Dorsolateral prefrontal cortex (tissue), 122 donors: ENCODE measurements at places on chromosomes 7 and 10.

- DNase-seq = no peak
Observed at GRCh38 chr7:112669306-112669705, 120.9 kb downstream of the TMEM168 start.

- DNase-seq = no peak
Observed at GRCh38 chr10:91190876-91191583, 29.4 kb upstream of the PCGF5 start.

DNA sequence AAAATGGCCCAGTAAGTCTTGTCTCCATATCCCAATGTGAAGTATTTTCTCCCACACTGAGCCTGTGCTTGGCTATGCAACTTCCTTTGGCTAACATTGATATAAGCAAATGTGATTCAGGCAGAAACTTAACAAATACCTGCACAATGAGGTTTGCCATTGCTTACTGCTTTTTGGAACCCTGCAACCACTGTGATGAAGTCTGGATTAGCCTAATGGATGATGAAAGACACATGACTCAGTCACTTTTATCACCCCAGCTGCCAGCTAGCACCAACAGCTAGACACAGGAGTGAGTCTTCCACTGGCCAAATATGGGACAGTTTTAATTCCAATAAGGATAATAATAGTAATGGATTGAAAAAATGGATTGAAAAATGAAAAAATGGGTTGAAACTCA, 854.5 kb downstream of the GRM8 start:
- DNase-seq = no peak

GRCh38 chr7:93894966-93895640, 4.5 kb upstream of the TFPI2 start:
- no peak for DNase-seq

- no peak for DNase-seq
Observed at GRCh38 chr10:34727595-34728033, 87.5 kb downstream of the PARD3 start.

GRCh38 chr7:129462420-129462819, 28.2 kb downstream of the STRIP2 start:
- no peak for DNase-seq

- no peak for DNase-seq
Observed at GRCh38 chr7:98733036-98733435, 116.0 kb downstream of the NPTX2 start.

DNA sequence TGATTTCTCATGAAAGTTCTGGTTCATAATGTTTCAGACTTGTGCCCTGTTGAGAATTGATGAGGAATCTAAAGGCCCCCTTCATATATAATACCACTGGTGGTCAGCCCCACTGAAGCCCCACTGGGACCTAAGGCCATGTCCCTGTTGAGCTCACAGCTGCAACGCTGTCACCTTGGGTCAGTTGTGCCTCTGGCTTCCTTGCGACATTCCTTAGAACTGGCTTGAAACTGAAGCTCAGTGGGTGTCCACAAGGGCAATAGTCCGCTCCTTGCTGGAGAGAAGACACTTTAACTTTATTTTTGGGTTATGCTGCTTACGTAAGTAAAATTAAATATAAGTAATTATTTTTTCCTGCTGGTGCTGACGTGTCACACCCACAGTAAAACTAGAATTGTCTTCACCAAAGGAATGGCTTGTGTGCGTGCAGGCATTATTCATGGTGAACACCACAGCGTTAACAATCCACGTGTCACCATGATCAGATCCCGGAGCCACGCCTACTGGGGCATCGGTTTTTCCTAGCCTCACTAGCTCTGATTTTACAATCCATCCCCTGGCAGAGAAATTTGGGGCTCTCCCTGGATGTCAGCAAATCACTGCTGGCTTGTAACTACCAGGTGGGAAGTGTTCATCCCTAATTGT, 66.5 kb downstream of the BICC1 start:
- DNase-seq = no peak

GRCh38 chr10:52099026-52099600, 215.0 kb upstream of the DKK1 start:
- DNase-seq = no peak

GRCh38 chr7:77729574-77730348, 33.5 kb downstream of the RSBN1L start:
- no peak for DNase-seq

- peak; percentile 55 for DNase-seq
Observed at GRCh38 chr7:128425850-128426249, 16.1 kb upstream of the IMPDH1 start.

DNA sequence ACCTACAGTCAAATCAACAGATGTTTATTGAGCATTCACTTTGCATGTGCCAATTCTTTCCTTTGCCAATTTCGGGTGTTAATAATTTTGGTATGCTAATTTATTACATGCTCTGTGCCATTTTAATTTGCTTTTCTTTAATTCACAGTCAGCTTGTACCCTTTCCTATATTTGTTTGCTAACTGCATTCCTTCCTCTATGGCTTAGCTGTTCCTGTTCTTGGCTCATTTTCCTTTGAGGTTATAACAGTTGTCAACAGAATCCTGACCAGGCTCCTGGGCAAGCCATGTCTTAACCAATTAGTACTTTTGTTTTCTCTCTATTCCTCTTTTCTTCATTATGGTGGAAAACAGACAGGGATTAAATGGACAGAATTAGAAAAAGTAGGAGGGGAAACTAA, 73.6 kb upstream of the RPA3 start:
- DNase-seq = no peak

GRCh38 chr7:82444220-82444909, 788 bp upstream of the CACNA2D1 start:
- no peak for DNase-seq

DNA sequence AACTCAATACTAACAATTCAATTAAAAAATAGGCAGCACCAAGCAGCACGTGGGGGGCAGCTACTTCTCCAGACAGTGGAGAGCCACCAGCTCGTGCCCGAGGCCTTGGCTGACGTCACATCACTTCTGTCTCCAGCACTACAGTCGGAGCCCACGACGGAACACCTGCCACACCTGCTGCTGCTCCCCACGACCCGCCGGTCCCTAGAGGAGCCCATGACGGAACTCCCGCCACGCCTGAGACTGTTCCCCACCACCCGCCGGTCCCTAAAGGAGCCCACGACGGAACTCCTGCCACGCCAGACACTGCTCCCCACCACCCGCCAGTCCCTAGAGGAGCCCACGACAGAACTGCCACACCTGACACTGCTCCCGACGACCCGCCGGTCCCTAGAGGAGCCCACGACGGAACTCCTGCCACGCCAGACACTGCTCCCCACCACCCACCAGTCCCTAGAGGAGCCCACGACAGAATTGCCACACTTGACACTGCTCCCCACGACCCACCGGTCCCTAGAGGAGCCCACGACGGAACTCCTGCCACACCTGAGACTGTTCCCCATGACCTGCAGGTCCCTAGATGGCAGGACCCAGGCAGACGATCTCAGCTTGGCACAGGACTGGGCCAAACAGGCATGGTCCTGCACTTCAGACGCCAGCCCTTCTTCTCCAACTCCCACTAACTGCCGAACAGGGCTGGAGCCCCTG, 258.0 kb downstream of the ELFN1 start:
- no peak for DNase-seq

GRCh38 chr10:48574817-48575380, 30.0 kb downstream of the ARHGAP22 start:
- no peak for DNase-seq

GRCh38 chr10:2476218-2476811, 591.0 kb upstream of the PFKP start:
- no peak for DNase-seq

DNA sequence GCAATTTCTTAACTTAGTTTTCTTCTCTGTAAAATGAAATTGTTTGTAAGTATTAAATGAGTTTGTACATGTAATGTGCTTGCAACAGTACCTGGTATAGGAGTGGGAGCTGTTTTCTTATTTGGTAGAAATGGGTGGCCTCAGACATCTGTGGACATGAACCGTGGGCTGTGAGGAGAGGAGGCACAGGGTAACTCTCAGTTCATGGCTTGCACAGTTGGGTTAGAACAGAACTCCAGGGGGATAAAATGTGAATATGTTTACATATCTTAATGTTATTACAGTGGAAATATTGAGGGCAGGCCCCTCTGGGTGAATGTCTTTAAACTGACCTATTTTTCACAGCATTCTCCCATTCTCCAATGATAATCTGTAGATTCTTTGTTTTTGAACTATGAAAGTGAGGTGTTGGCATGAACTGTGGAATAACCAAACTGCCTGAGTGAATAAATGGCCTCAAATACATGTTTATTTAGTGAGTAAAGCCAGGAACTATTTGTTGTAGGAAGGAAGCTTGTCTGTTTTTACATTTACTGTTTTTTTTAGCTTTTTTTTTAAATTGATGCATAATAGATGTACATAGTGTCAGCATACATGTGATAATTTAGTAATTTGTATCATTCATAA, 2.6 kb downstream of the ABCA13 start:
- no peak for DNase-seq

DNA sequence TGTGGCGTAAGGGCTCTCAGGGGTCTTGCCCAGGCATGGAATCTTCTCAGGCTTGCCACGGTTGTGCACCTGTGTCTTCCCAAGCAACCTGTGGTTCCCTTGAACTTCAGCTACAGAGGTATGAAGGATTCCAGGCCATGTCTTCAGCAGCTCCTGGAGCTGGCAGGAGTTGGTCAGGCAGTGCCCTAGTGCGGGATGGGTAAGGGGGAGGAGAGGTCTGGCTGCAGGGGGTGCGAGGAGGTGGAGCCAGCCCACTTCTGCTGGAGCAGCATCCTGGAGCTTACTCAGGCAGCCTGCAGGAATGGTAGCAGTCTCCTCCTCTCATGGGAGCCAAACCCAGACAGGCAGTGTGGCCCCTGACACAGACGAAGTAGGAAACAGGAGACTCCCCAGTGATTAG, 3.8 kb upstream of the TRIL start:
- DNase-seq = no peak

DNA sequence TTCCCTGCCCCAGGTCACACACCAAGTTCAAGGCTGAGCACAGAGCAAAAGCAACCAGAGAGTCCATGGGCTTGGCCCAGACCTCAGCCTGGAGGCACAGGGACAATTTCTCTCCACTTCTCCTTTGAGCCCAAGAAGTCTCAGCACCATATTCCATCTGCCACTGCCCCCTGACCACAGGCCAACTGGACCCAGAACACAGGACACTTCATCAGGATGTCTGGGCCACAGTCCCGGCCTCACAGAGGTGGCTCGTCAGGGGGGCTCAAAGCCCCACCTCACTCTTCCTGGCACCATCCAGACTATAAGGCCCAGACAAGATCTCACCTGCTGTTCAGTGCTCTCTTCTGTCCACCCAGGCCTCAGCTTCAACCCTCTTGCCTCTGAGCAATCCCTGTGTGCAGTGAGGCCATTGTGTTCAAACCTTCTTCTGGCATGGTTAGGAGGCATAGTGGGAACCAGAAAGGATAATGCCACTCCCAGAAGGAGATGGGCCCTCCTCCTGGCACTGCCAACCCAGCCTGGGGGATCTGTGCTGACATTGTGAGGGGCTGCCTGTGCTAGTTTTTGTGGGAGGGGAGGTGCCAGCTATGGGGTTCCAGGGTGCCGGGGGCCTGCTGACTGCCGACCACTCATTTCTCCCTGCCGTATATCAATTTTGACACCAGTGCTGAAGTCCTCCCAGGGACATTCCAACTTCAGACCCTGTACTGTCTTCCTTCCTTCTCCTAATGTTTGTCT, 49.7 kb upstream of the ANTXRL start:
- no peak for DNase-seq

- DNase-seq = no peak
Observed at GRCh38 chr7:102215711-102216110, 71.0 kb upstream of the SH2B2 start.

GRCh38 chr7:43484678-43485395, 98.1 kb upstream of the STK17A start:
- DNase-seq = no peak

DNA sequence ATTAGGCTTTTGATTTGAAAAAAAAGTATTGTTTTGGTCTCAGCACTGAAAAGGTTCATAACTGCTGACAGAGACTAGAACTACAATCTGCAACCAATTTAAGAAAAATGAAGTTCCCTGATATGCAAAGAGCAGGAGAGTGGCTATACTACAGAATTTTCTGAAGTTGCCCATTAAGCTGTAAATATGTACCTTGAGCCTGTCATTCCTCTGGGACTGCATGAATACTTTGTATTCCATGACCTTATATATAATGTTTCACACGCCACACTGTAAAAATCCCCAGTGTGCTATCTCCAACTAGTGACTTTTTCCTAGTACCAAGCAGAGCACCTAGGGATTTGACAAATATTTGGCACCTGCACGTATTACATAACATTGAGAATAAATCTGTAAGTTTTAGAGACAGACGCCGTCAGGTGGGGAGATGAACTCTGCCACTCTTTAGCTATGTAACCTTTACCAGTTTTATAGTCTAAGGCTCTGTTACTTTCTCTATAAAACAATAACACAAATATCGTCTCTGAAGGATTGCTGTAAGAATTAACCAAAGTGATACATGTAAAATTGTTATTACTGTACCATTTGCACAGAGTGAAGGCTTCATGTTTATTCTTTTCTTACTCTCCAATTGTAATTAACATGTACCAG, 235.4 kb downstream of the MAGI2 start:
- no peak for DNase-seq

DNA sequence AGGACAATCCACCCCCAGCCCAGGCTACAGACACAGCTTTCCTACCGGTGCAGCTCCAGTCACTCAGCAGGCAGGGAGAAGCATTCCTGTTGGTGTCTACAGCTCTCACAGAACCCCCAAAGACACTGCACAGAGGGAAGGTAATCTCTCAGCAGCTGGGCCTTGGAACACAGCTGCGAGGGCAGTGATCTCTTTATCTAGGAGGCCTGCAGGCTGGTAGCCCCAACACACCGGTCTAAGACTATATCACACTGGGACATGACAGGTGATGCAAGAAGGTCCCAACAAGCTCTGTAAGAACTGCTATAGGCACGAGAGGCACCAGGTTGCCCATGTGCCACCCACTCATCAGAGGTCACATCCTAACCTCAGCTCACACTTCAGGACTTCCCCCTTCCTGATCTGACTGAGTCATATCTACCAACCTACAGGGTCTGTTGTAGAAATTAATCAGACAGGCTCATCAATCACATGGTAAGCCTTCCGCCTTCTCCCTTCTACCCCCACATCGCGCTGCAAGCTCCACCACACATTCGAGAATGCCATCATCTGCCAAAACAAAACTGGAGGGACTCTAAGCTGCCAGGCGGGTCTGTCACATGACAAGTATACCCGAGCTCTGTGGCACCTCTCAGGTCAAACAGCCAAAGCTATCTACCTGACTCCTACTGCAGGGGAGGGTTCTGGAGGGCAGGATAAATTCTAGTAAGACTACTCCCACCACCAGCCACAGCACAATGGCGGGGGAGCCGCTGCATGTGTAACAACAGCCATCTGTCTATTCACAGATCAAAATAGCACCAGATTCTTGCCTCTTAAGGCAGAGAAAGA, 26.1 kb downstream of the FAM53B start:
- DNase-seq = no peak

GRCh38 chr7:68682910-68683309, 915.4 kb upstream of the AUTS2 start:
- DNase-seq = no peak

DNA sequence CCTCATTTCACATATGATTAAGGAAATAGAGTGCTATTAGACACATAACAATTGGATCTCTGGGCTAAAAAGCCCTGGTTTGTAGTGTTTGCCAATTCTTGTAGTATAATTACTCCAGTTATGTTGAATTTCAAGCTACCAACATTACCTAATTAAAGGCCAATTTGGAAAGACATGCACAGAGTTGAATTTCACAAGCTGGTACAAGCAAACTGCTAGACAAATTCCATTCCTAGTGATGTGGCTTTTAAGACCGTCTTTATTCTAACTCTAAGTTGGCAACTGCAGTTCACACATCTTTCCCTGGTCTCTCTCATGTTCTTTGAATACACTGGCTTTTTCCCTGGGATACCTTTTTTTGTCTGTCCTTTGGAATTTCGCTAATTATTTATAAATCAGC, 384.1 kb upstream of the CNTNAP2 start:
- DNase-seq = no peak
